Stimulated activated CD4-positive, alpha-beta T cell treated with anti-CD3 and anti-CD28 coated beads, TNF-alpha, amount 100 ng/mL, for 4 hours (primary cell): ENCODE measurements at places on chromosomes 3 and 15.

DNA sequence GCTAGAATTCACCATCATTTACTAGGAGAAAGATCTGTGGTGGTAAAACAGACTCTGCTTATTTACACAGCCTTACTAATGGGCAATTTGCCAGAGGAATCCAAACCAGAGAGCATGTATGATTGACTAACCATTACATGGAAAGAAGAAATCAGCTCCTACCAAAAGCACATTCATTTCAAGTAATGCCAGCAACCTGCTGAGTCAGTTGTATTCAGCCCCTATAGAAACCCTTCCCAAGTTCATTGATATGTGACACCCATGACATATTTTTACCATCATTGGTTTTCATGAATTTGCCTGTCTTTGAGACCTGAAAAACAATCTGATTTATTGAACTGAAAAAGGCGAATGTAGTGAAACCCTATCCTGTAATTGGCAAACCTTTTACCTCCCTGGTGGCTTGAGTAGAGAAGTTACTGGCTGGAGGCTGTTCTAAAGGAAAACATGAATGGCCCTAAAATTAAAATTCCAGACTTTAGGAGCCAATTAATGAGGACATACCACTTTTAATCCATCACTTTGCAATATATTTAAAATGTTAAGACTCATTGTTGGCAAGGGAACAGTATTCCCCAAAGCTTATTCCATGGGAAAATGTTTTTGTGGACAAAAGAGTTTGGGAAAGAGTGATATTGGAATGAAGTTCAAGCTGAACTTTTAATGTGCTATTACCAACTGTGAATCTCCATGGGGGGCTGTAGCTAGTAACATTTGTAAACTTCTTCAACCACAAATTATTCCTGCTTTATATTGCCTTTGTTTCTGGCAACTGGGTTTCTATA is 542.9 kb downstream of the FHIT start:
- DNase-seq: no peak

- DNase-seq: no peak
These were observed 125.3 kb upstream of the THBS1 start for GRCh38 chr15:39455471-39455991.

DNA sequence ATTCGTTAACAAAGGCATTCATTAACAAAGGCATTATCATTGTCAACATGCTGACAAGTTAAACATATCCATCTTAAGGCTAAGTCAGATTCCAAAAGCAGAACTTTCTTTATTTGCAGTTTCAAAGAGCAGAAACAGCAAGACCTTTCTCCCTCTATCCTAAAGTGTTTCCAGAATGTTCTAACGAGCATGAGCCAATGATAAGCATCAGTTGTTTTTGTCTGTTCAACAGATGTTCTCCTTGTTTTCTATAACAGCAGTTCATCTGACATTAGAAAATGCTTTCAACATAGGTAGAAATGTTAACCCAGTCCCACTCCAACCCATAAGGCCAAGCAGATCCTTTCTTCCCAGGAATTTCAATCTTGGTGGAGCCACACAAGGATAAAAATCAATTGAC is 77.6 kb upstream of the POMGNT2 start:
- DNase-seq: no peak

GRCh38 chr15:25134546-25134945 is 179.8 kb downstream of the SNRPN start:
- no peak for DNase-seq

DNA sequence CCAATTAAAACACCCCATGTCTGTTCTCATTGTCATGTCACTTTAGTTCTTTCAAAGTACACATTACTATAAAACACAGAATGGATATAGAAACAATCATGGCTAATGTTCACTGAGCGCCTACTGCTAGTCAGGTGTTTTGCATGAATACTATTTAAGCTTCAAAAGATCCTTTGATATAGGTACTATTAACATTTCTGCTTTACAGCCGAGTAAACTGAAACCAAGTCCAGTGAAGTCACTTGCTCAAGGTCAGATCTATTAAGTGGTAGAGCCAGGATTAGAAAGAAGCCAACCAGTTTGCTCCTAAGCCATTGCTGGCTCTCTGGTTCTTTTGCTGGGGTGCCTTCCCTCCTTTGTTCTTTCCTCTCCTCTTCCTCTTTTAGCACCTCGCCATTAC is 32.4 kb upstream of the NMNAT3 start:
- no peak for DNase-seq

- no peak for DNase-seq
These were observed 50.6 kb downstream of the DRD3 start for GRCh38 chr3:114128231-114128630.

DNA sequence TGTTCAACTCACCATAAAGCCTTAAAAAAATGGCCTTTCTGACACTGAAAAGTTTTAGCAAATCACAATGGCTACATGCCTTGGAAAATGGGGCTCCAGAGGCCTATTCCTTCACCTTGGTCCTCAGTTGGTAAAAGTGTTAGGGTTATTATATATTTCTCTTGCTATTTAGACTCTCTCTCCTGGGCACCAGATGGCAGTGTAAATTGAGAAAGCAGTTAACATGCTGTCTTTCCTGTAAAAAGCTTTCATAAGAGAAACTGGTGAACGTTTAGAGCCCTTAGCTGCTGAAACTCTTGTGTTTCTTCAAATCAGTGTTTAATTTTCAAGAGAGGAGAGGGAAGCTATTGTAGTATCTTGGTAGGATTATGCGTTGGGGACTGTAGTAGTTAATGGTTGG is 89.9 kb downstream of the LRTM1 start:
- no peak for DNase-seq

DNA sequence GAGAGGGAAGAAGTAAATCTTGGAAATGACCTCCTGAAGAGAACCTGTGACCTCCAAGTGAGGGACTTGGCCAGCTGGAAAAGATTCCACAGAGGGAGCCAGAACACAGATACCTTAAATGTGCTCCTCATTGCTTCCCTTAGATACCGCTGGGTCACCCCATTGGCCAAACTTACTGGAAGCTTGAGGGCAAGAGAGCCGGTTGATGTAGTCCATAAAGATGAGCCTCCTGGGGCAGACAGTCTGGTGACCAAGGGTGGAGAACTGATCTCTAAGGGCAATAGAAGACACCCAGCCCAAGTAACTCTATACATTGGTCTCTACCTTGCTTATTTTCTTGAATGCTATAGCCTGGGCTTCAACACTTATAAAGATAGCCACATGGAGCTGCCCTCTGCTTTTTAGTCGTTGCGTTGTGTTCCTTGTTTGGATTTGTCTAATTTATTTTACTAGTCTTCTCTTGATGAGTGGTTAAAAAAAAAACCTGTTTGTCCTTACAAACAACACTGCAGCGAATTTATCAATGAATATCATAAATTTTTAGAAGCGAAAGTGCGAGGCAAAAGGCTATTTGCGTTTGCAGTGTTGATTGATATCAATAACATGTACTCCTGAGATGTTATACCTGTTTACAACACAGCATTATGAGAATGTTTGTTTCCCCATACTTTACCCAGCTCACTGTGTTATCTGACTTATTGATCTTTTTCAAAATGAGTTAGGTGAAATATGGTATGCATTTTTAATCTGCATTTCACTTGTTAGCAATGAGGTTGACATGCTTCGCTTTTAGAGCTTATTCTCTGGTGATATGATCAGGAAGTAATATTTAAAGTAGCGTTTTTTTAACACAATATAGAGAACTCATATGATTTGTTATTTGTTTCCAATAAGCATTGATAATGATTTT is 31.2 kb downstream of the TGFBR2 start:
- no peak for DNase-seq

GRCh38 chr3:58388550-58389091 is 45.0 kb downstream of the PDHB start:
- no peak for DNase-seq

- DNase-seq: no peak
These were observed 51.6 kb upstream of the THUMPD3 start for GRCh38 chr3:9311228-9311627.

DNA sequence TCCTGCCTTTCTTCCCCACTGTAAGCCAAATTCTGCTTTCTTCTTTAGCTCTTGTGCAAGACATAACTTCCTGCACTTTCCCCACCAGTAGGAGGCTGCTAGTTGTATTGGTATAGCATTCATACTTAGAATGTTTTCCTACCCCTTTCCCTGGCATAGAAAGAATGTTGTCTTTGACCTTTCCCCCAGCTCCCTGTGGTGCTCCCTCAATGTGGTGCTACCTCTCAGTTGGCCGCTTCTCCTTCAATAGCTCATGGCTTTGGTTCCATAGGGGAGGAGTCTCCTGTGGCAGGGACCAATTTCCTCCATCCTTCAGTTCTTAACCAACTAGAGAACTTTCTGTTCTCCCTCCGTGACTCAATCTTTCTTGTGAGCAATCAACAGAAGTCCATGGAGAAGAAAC is 67.5 kb upstream of the AKAP13 start:
- DNase-seq: no peak

GRCh38 chr3:43735618-43736017 is 44.9 kb downstream of the ABHD5 start:
- DNase-seq: no peak

GRCh38 chr15:94615688-94616087 is 384.3 kb downstream of the MCTP2 start:
- DNase-seq: no peak

DNA sequence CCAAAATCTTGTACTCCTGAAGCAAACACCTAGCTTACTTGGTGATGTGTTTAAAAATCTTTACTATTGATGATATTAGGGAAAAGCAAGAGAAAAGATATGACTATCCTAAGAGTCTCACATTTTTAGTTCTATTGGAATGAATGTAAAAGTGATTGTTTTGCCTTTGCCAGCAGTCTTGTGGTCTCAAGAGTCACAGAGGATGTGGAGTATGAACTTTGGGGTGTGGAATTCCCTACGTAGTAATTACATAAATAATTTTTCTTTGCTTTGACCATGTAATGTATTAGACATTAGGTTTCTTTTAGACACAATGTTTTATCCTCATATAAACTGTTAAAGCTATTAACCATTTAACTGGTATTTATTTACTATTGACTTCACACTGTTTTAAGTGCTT is 387.6 kb downstream of the NAALADL2 start:
- no peak for DNase-seq

DNA sequence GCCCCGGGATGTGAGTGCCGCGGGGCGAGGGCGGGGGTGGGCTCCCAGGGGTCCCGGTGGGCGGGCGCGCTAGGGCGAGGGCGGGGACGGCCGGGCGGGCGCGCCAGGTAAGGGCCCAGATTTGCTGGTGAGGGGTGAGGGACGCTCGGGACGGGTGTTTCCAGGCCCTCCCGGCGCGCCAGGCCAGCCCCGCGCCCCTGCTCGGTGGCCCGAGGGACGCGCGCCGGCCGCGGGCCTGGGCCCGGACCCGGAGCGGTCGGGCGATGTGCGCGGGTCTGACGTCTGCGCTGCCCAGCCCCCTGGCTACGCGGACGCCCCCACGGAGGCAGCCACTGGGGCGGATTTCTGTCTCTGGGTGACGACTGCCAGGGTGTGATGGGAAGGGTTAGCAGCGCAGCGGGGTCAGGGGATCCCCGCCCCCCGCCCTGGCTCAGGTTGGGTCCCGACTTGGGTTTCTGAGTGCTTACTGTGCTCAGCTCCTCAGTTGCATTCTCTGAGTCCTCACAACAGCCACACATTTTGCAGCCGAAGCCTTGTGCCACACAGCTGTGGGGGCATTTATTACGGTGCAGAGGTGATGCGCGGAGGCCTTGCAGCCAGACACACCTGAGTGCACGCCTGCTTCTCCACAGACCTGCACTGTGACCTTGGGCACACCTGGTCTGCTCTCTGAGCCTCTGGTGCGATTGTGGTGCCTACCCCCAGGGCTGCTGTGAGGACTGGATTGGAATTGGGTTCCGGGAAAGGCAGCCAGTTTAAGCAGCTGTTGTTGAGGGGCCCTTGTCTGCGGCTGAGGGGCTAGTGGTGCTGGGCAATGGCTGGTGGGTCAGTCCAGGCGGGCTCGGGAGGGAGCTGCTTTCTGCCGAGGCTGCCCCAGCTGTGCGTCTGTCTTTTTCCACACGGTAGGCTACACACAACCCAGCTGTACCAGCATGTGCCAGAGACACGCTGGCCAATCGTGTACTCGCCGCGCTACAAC is 523 bp downstream of the HDAC11 start:
- peak; percentile 10 for DNase-seq
